ENCODE measurements at places on chromosomes 3 and 15.

DNA sequence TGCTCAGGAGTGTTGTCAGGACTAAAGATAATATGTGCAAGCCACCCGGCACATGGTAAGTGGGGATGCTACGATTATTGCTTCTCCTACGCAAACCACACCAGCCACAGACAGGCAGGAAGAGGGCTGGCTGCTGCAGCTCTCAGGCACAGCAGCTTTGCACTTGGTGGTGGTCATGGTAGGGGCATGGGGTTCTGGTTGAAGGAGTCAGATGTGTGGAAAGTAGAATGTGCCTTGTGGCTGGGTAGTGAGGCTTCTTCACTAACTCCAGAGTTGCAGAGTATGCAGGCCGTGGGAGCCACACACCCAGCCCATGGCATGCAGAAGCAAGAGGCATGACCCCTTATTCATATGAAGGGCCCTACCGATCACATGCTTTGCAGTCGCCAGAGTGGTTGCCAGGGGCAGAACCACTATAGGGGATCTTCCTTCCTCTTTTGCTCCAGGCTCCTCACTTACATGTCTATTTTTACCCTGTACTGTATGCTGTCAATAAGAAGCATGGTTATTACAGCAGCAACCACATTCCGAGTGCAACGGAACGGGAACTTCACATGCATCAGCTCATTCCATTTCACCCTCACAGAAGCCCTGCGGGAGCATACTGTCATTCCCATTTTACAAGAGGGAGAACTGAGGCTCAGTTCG, 59.2 kb upstream of the HERC1 start:
- no peak for DNase-seq

DNA sequence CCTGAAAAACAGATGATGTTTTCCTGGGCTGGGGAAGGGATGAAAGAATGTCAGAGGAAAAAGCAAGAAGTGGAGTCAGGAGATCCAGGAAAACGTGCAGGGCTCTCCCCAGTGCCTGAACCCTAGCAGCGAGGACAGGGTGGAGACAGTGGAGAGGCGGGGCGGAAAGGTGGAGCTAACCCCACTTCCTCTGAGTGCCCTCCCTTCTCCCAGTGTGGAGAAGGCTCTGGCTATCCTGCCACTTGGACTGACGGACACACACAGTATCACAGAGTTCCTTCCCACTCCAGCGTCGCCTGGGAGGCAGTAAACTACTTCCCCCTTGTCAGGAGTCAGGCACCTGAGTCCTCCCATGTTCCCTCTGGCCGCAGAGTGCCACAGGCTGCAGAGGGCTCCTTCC, 125.3 kb upstream of the CHRNA7 start:
- DNase-seq: no peak

DNA sequence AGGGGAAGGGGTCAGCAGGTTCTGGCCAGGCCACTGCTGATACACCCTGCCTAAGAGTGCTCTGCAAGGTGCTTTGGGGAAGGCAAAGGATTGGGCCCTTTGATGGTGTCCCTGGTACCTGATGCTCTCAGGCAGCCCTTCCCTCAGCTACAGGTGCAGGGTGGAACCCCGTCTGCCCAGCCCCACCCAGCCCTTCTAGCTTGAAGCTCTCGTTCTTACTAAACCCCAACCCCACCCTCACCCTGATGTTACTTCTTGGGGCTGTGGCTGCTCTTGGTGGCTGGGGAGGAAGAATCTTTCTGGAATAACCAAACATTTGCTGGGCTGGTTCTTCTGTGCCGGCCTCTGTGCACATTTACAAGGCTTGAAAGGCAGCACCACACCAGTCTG, 6.4 kb downstream of the GNAI2 start:
- no peak for DNase-seq

- no peak for DNase-seq
Observed at GRCh38 chr3:197151580-197151979, 122.0 kb upstream of the MELTF start.

- DNase-seq: no peak
Observed at GRCh38 chr3:100099621-100100020, 14.7 kb downstream of the FILIP1L start.

DNA sequence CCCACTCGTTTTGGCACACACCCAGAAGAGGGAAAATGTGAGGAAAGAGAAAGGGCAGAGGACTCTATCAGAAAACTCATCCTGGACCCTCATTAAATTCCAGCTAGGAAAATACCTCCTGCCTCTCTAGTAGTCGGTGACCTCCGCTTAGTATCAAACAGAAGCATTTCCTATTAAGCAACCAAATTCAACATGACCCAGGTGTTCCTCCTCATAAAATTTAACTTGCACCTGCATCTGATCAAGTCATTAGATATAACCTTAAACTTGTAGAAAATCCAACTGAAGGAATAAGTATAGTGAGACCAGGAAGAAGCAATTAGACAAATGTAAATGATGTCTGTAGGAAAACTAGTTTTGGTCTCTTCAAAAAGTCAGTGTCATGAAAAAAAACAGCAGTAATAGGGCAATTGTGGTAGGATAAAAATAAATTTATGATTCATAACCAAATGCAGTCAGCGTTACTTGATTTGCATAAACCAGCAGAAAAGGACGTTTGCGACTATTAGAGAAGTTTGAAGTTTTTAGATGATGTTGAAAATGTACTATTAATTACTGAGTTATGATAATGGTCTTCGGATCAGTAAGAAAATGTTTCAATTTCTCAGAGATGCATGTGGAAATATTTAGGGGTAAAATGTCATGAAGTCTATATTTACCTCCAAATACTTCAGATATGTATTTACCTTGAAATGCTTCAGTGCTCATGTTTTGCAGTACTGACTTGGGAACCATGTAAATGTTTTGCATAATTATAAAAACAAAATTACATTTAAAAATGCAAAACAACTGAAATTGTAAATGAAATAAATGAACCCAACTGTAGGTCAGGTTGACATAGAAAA, 44.6 kb downstream of the LDHAL6B start:
- DNase-seq: no peak

DNA sequence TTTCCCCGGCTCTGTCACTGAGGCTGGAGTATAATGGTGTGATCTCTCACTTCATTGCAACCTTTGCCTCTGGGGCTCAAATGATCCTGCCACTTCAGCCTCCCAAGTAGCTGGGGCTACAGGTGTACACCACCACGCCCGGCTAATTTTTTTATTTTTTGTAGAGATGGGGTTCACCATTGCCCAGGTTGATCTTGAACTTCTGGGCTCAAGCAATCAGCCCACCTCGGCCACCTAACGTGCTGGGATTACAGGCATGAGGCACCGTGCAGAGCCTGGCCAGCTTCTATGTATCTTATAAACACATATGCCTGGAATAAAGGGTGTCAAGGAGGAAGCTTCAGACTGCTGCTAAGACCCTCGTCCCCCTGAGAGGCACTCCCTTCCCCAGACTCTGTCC, 4.2 kb downstream of the ZNF589 start:
- DNase-seq: no peak

DNA sequence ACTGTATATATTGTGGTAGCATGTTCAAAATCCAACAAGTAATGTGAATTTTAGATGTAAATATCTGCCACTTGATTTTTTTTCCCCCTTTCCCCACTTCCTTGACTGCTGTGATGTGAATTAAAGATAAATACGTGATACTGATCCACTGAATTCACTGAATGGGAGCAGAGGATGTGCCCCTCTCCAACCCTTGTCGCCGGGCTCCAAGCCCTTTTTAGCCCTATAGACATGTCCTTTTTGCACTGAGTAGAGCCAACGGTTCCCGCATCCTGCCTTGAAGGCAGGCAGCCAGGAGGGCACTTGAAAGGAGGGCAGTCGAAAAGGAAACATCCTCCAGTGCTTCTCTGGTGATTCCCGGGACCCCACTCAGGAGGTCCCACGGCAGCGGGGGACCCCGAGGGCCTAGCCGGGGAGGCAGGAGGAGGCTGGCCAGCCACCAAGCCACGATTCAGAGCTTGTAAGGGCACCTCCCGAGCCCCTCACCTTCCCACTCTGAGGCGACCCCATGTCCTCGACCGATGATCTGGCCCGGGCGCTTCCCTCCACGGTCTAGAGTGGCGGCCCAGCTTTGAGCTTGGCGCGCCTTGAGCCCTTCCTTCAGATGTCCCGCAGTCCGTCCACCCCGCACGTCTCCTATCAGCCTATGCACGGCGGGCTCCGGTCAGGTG, 901 bp upstream of the MANF start:
- no peak for DNase-seq

DNA sequence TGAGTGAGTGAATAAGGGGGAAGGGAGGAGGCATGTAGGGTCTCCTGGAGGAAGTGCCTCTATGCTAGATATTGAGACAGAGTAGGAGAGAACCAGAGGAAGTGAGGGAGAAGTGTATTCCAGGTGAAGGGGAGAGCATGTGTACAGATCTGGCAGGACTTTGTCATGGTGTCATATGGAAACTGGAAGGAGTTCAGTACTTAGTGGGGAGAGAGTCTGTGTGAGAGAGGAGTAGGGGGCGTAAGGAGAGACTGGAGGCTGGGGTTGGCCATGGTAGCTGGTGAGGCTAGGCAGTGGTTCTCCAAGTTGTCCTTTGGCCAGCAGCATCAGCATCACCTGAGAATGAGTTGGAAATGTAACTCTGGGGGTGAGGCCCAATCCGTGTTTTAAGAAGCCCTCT, 29.6 kb upstream of the EPHB1 start:
- no peak for DNase-seq

DNA sequence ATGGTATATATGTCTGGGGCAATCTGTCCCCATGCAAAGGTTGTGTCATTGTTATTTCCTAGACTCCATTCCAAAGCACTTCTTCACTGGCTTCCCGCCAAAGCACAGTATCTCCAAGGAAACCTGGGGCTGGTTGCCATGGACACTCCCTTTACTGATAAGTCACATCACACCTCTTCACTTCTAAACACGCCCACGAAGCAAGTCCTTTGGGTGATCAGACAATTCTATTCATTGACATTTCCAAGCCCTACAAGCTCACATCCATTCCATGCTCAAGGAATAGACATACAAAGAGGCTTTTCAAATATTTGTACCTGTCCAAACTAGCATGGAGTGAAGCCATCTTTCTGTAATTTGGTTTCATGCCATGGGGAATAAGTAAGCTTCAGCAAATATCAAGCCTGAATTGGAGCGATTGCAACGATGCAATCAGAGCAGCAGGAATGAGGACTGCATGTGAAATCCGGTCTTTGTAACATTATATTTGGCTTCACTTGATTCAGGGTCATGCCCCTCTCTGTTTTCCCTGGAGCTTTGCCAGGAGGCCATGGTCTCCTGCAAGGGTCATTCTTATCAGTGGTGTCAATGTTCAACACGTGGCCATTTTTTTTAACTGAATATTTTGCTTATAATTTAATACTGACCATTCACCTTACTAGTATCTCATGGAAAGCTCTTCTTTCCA, 201.6 kb upstream of the TMC3 start:
- DNase-seq: no peak

DNA sequence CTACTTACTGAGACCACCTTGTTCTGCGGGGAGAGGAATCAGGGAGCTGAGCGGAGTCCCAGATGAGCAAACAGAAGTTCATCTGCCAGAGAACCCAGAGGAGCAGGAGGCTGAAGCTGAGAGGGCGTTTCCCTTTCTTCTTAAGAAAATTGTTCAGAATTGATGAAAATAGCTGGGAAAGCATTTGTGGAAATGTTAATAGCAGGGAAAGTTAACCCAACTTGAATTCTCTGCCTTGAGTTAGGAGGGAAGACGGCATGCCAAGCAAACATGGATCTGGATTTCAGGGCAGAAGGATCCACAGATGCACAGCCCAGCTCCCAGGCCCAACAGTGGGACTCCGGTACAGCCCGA, 23.2 kb downstream of the CRABP1 start:
- DNase-seq: no peak

GRCh38 chr15:101618851-101619614, 33.1 kb downstream of the TM2D3 start:
- DNase-seq: no peak

DNA sequence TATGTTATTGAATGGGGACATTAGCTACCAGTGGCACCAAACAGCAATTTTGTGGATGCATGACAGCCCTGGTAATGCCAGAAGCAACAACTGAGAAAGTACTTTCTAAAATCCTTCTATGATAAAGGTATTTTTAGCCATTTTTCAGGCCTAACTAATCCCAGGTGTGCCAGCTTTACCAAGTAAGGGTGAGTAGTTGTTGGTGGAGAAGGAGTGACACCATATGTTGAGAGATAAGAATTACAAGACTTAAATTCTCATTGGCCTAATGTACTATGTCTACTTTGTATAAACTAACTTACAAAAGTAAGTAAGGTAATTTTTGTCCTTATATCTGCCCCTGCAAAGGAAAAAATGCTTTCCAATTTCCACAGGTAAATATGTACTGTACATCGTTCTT, 4.1 kb upstream of the COX17 start:
- no peak for DNase-seq

DNA sequence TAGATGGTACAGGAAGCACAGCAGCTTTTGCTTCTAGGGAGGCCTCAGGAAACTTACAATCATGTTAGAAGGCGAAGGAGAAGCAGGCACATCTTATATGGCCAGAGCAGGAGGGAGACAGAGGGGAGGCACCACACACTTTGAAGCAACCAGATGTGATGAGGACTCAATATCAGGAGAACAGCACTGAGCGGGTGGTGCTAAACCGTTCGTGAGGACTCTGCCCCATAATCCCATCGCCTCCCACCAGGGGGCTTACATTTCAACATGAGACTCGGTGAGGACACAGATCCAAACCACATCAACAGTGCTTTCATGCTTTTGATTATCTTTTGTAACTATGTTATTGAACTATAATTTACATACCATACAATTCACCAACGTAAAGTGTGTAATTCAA, 7.6 kb upstream of the TMEM44 start:
- no peak for DNase-seq

DNA sequence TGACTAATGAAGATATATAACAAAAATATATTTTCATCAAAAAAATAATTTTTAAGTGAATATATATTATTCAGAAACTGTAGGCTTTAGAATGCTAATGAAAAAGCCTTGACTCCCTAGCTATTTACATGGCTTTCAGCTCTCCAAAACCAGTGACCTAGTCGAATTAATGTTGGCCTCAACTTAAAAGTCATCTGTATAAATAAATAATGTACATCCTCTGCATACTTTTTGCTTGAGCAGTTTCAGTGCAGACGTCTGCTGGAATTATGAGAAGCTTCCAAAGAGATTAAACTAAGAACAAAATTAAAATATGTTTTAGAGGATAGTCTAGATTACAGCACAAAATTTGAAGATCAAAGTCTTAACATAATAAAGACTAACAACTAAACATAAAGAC, 520.4 kb upstream of the ALCAM start:
- DNase-seq: no peak
